Panc1 (cell line): ENCODE measurements at places on chromosomes 3 and 15. TPM values are rescaled to one million over a fixed set of nuclear protein-coding genes. Genes with fewer than 3 reads are reported as not detected.

MUSTN1 gene
- total RNA-seq = 0.49 TPM

SLC22A14 gene
- 0.13 TPM for total RNA-seq

IL17RB gene
- 15.9 TPM for total RNA-seq

ZDHHC3 gene
- 49.5 TPM for total RNA-seq

SCAMP5 gene
- total RNA-seq = 11.2 TPM

SAMMSON gene
- total RNA-seq = not detected

PARP16 gene
- 15.4 TPM for total RNA-seq

SLC9C1 gene
- not detected for total RNA-seq

STAC gene
- 18.8 TPM for total RNA-seq

ZNF106 gene
- 64.3 TPM for total RNA-seq

SERINC4 gene
- not detected for total RNA-seq

DOCK3 gene
- total RNA-seq = 0.21 TPM

SI gene
- not detected for total RNA-seq

ECE2 gene
- not detected for total RNA-seq
